Neural crest cell (in vitro differentiated cells): ENCODE measurements at places on chromosomes 16 and 17. TPM values are rescaled to one million over a fixed set of nuclear protein-coding genes. Genes with fewer than 3 reads are reported as not detected.

FN3K gene
- total RNA-seq, result 21.7 and 23.8 TPM in 2 replicates

CSF3 gene
- not detected in 2 replicates for total RNA-seq

TBC1D3 gene
- total RNA-seq, result not detected in 2 replicates

MMP28 gene
- total RNA-seq, result 0.68 and 0.71 TPM in 2 replicates

DNA sequence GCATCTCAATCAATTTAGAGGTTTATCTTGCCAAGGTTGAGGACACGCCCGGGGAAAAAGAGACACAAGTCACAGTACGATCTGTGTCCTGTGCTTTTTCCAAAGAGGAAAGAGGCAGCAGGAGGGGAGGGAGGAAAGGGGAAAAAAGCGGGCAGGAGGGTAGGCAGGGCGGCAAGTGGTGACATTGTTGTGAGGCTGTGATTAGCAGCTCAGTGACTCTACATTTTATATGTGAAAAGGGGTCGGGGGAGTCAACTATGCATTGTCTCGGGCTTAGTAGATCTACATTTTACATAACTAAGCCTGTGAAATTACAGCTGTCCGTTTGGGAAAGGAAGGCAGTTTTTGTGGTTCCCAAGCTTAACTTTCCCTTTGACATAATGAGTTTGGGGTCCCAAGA, 22.2 kb upstream of the RIPOR1 start:
- DNase-seq, result no peak

- no peak for DNase-seq
Measured at GRCh38 chr17:15238057-15238456, 27.1 kb downstream of the PMP22 start.

GRCh38 chr17:72185564-72185963, 64.7 kb downstream of the SOX9 start:
- no peak for DNase-seq

DNA sequence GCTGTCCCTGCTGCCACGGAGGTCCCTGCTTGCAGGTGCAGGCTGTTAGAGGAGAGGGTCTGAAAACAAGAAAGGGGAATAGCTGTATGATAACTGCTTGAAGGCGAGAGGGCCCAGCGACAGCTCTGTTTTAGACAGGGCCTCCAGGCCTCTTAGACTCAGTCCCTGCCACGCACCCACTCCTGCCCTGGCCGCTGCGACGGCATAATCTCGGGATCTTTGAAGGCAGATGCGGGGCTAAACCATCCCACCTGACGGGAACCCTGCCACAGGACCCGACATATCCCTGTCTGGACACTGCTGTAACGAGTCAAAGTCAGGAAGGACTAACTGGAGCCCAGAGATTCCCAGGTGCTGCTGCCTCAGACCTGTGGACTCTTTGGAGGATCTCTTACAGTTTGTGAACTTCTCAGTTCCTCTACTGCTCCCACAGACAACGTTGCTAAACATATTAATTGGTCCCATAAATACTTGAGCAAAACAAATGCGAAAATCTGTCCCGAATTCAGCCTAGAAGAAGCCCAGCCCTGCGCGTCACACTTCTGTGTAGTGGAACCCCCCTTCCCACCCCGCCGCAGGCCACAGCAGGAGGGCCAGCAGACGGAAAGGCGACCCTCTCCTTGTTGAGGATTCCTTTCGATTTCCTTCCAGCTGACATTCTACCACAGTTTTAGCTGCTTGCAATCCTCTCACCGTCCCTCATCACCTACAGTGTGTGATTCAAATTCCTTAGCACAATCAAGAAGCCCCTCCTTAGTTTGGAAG, 998 bp upstream of the TMEM11 start:
- DNase-seq, result peak; percentile 7

- peak; percentile 79 for DNase-seq
Measured at GRCh38 chr17:17001874-17002520, 30.1 kb upstream of the TNFRSF13B start.

- peak; percentile 82 for DNase-seq
Measured at GRCh38 chr17:80220054-80220735, at the start of the genes SGSH and SLC26A11. Gene SGSH, minus strand, starts transcription at chr17:80220333. Its CDS starts 20 bp downstream, at chr17:80220313. Gene SLC26A11, plus strand, starts transcription at chr17:80220427. Its CDS starts 1,134 bp downstream, at chr17:80221561.

- no peak for DNase-seq
Measured at GRCh38 chr16:85491058-85491771, 121.9 kb upstream of the GSE1 start.

GRCh38 chr16:68778551-68779231, 41.6 kb downstream of the CDH1 start:
- DNase-seq, result no peak
